ENCODE measurements at places on chromosomes 2 and 18.
A peak's percentile ranks its signal among the peaks of the same experiment; 100 is the strongest.

- peak; percentile 64 for DNase-seq
Observed at GRCh38 chr2:32832821-32833220, 113.9 kb upstream of the LTBP1 start.

- DNase-seq, result no peak
Observed at GRCh38 chr2:156398176-156398575, 38.0 kb upstream of the GPD2 start.

DNA sequence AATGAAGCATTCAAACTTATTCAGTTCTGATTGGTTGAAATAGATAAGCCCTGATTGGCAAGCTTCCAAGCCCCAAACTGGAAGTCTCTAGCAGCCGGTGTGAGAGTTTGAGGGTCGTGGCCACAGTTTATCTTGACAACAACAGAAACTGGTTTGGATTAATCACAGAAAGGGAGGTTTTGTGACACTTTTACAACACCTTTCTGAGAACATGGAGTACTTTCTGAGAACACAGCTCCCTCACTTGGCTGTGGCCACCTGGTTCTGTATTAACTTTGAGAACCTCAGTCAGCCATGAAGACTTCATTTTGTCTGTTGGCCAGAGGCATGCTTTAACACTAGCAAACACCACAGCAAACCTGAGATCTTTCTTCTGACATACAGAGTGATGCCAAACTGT is 280.7 kb upstream of the VWC2L start:
- no peak for DNase-seq

DNA sequence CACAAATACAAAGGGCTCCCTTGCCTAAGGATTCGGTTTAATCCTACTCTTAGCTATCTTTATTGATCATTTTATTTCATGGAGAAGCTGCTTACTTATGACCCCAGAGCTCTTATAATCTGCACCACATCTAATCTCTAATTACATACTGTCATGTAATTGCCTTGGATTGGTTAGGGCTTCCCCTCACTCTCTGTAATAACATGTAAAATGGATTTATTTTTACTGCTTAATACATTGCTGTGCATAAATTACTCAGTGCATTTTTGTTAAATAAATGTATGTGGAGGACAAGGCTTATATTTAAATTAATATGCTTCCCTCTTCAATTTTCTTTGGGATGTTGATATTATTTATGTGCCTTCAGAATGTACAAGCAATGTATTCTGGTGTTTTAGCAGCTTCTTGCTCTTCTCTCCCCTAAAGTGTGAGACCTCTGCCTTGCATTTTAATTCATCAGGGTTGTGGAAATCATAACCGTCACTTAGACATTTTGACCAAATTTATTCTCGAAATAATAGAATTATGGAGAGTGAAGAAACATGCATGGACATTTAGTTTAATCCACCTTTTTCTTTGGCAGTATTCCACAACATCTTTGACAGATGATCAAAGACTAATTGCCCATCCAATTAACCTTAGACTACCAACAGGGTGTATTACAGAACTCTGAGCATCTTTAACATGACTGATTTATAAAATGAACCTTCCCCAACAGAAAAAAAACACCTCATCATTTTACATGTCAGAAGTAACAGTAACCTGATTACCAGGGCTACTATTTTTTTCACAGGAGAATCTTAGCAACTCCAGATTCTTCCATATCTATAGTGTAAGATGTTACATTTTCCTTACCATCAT is 692.6 kb downstream of the LRRTM4 start:
- no peak for DNase-seq

GRCh38 chr2:191636235-191636543 is 41.7 kb upstream of the NABP1 start:
- DNase-seq, result peak; percentile 75

DNA sequence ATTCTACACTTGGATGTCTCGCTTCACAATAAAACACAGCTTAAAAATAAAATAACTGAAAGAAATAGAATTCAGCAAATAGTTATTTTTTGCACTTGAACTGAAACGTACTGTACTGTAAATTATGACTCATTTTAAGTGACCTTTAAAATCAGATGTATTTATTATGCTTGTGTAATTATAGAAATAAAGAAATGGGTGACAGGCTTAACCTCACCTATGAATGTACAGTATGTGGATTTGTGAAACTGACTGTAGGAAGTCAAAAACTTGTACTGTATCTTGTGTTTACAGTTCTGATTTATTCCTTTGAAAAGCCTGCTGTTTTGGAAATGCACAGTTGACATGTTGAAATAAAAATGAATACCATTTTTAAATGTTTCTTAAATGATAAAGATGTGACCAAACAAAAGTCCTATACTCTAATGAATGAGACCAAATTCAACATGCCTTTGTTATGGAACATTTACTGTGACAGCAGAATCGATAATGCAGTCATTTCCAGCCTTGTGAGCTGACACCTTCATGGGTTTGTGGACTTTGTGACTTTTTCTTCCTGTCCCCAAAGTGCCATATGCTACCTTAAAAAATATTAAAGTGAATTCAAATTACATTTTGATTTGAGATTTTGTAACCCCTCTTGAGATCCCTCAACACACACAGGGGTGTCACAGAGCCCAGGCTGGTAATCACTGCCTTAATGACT is 32.7 kb downstream of the NEMP2 start:
- no peak for DNase-seq

GRCh38 chr2:46847185-46847710 is 68.4 kb downstream of the MCFD2 start:
- DNase-seq, result peak; percentile 95

GRCh38 chr2:64945973-64946768 is 43.0 kb upstream of the SLC1A4 start:
- no peak for DNase-seq

DNA sequence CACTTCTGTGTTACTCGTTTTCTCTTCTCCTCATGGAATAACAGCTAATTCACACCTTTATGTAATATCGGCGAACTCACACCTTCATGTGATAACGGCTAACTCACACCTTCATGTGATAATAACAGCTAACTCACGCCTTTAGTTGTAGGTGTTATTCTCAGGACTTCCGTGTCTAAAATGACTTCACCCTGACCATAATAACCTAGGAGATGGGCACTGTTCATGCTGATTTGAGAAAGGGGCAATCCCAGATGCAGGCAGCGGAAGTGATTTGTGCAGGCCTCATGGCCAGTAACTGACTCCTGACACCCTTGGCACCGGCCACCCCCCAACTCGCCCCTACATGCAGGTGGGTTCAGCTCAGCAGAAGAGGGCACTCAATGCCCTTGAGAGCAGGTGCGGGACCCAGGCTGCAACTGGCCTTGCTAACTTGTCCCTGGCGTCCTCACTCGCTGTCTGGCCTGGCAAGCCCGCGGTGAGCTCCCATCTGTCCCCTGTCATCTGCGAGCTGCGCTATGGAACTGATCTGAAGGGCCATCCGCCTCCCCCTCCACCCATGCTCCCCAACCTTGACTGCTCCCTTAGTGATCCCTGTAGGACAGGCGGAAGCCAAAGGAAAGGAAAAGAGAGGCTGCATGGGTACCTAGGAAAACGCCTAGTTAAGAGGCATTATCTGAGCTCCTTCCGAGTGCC is 42.6 kb upstream of the MTCL1 start:
- DNase-seq, result no peak

DNA sequence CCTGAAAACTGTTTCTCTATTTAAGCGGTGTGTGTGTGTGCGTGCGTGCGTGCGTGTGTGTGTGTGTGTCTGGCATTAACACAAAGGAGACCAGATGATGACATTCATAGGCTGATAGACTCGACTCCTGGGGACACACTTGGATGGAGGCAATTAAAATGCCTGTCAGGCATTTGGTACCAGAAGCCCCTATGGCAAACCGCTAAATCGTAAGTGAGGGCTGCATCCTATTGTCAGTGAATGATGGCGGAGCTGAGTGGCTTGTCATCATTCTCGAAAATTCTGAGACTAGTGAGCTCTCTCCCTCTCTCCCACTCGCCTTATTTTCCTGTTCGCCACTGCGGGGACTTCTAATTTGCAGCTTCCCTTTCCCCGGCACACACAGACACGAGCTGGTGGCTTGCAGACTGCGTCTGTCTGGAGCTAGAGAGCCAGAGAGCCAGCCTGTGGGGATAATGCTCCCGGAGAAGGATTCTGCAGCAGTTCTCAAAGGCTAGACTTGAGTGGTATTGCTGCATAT is 155.4 kb downstream of the MAP2 start:
- DNase-seq, result peak; percentile 5

- DNase-seq, result no peak
Observed at GRCh38 chr2:56287508-56287907, 103.7 kb downstream of the CCDC85A start.

DNA sequence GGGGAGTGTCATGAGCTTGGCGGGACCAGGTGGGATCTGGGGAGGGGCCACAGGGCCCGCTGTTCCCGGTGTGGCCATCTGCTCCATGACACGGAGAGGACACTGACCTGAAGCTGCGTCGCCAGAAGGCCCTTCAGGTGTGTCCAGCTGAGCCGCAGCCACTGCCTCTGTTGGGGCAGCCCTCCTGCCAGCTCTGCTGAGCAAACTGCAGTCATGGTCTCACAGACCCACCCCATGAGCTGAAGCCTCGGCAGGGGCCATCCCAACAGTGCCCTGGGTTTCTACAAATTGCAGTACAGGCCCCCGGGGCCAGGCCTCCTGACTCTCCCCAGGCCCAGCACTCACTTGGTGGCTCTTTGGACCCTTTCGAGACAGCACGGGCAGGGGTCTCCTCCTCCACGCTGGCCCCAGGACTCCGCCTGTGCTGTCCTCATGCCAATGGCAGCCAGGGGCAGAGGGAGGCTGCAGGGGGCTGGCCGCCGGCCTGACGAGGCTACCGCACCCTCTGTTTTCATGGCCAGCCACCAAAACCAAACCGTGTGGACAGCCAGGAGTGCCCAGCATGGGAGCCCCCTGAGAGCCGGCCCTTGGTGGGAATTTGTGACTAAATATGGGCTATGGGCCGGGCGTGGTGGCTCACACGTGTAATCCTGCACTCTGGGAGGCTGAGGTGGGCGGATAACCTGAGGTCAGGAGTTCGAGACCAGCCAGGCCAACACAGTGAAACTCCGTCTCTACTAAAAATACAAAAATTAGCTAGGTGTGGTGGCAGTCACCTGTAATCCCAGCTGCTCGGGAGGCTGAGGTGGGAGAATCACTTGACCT is 175.2 kb upstream of the SALL3 start:
- no peak for DNase-seq

GRCh38 chr2:104472076-104472475 is 381.8 kb upstream of the POU3F3 start:
- no peak for DNase-seq

GRCh38 chr2:146633159-146633558 is 1211.7 kb upstream of the ACVR2A start:
- no peak for DNase-seq

DNA sequence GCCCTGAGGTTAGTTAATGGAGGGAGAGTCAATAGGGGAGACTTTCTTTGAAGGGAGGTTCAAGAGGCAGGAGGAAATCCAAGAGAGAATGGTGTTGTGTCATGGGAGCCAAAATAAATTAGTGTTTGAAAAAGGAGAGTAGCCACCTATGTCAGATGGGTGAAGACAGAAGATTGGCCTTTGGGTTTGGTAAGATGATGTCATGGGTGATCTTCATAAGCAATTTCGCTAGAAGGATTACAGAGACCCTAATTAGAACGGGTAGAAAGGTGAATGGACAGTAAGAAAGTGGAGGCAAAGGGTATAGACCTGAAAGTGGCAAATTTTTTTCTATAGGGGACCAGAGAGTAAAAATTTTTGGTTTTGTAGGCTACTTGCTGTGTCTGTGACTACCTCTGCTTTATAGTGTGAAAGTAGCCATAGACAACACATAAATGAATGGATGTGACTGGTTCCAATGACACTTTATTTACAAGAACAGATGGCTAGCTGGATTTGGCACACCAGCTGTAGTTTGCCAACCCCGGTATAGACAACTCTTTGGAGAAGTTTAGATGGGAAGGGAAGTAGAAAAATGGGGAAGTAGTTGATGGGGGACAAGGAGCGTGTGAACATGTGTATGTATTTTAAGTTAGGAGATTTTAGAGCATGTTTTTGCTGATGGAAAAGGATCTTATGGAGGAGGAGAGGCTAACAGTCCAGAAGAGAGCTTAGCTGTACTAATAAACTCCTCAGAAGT is 9.3 kb downstream of the STAMBP start:
- DNase-seq, result no peak

GRCh38 chr2:150885236-150885635 is 376.4 kb downstream of the RBM43 start:
- DNase-seq, result no peak

DNA sequence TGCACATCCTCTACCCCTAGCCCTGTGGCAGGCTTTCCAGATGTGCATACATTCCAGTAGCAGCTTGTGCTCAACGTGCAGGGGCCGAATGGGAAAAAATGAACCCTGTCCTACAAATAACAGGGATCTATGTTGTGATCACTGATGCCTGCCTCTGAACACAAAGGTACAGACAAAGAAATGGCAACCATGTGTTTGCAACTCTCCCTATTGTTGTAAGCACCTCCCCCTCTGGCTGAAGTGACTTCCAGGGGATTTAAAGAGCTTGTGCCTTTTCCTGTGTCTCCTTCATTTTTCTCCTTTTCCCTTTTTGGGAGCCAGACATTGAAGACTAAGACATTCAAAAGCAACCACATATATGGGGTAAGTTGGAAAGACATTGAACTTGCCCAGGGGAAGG is 21.6 kb downstream of the ARHGAP25 start:
- DNase-seq, result no peak

DNA sequence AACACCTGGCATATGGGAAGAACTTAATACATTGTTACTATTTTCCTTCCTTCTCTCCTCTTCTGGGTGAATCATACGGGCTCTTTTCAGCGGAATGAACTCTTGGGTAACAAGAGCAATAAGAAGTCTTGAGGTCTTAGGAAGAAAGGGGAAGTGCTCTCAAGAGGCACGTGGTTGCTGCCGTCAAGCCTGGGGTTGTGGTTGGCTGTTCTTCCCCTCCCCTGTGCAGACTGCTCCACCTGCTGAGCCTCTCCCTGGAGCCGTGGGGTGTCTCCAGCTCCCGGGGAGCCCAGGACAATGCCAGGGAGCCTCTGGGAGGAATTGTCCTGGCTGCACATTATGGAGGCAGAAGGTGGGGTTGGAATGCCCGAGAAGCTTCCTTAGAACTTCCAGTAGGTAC is 19.4 kb downstream of the TOGARAM2 start:
- DNase-seq, result no peak

DNA sequence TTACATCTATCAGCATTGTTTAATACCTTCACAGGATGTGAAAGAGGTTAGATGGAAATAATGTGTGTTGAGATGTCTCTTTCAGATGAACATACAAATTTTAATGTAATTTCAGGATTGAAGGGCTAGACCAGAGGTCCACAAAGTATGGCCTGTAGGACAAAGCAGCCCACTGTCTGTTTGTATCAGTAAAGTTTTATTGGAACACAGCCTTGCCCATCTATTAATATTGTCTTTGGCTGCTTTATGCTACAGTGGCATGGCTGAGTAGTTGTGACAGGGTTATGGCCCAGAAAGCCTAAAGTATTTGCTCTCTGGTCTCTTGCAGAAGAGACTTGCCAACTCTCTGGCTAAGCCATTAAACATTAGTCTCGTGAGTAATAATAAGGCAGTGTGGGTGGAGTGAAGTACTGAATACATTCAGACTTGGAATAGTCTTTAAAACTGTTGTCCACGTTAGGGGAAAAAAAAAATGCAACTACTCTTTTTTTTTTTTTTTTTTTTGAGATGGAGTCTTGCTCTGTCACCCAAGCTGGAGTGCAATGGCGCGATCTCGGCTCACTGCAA is 74.5 kb upstream of the NOSTRIN start:
- DNase-seq, result no peak
